Panc1 (cell line): ENCODE measurements at places on chromosomes 6 and 20.

DNA sequence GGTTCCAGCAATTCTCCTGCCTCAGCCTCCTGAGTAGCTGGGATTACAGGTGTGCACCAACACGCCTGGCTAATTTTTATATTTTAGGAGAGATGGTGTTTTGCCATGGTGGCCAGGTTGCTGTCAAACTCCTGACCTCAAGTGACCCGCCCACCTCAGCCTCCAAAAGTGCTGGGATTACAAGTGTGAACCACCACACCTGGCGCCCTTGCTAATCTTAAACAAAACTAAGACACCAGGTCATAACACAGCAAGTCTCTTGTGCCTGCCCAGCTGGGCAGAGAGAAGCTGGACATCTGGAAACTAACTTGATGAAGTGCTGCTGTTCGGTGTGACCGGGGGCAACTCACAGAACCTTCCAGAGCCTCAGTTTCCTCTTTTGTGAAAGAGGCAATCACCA lies 68.0 kb downstream of the PPP1R3G start:
- no peak for DNase-seq

DNA sequence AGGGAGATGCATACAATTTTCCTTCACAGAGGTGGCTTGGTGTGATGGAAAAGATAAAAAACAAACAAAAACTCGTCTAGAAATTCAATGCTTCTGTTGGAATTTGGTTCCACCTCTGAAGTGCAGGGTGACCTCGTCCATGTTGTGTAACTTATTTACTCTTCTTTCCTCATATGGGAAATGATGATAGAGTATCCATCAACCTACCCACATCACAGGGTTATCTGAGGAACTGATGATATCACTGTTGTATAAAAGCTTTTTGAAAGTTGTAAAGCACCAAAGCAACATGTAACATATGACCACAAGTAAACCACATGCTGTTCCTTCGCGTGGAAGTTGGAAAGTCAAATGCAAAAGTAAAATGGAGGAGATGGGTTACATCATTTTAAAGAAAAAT lies 212.0 kb upstream of the SGK1 start:
- no peak for DNase-seq

DNA sequence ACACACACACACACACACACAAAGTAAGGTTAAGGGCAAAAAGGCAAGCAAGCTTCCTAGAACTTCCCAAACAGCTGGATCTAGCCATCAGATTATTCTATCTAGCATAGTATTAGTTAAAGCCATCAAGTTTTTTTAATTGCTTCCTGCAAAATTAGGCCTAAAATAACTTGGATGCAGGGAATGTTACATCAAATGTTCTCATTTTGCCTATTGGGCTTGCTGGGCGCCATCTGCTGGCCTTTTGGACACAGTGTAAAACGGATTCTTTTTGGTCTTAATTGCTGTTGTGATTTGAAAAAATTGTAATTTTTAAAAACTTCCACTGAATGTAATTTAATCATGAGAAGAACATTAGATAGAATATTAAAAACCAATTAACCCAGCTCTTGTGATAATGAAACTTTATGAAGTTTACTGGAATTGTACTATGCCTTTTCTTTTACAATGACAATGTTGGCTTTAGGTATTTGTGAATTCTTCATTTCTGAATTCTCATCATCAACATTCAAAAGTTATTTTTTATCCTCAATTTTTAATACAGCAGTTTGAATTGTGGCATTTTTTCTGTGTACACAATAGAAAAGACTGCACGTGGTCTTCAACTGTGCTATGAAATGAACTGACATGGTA lies 6.8 kb downstream of the MKKS start:
- no peak for DNase-seq

DNA sequence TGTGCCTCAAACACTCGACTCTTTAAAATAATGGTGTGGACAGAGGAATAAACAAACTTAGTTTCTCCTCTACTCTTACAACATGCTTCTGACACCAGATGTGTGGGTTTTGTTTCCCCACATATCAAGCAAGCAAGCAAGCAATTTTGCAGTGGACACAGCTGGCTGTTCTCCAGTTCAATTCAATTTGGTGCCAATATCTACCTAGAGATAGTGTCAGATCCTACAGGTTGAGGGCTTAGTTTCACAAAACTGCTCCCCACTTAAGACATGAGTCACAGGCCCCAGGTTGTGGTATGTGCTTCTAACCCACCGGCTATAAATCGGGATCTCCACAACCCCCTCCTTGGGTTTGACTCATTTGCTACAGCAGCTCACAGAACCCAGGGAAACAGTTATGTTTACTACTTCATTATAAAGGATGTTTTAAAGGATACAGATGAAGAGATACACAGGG lies 131.4 kb upstream of the TRAF3IP2 start:
- DNase-seq = no peak
